ENCODE measurements at places on chromosomes 11 and 22.

- DNase-seq, result peak; percentile 49
These were observed 38.0 kb upstream of the TBCEL start for GRCh38 chr11:120985718-120986569.

GRCh38 chr11:116310698-116311097 is 462.1 kb downstream of the BUD13 start:
- no peak for DNase-seq

- DNase-seq, result no peak
These were observed 868.2 kb downstream of the BRD1 start for GRCh38 chr22:48959496-48959895.

- DNase-seq, result no peak
These were observed 8.2 kb upstream of the HSPA8 start for GRCh38 chr11:123069908-123070821.

DNA sequence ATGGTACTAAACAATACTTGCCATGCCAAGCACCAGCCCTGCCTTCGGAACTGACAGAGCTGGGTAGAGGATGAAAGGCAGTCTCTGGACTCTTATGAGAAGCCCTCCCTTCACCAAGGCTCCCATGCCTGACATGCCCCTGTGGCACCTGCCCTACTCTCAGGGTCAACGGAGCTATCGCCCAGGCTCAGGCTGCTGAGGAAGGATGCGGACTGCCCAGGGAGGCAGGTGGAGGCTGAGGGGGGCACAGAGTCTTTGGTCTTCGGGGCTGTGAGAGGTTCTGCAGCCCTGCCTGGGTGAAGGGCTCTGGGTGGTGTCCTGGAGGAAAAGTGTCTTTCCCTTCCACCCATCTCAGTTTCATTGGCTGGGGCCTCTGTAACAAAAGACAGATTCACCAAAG is 290.8 kb upstream of the B3GAT1 start:
- DNase-seq, result no peak

GRCh38 chr11:118917481-118918127 is 8.1 kb downstream of the BCL9L start:
- DNase-seq, result peak; percentile 54

DNA sequence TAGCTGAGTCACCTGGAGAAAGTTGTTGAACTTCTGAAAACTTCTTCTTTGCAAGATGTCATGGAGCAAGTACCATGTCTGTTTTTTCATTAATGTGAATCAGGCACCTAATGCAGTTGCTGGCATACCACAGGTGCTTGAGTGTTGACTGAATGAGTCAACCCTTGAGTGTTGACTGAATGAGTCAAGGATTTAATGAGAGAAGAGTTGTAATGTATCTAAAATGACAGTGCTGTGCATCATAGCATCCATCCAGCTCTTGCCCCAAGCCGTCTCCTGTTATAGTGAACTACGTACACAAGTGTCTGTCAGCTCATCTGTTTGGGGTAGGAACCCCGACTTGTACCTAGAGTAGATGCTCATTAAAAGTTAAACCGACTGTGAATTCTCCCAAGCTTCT is 93.1 kb downstream of the CWC15 start:
- no peak for DNase-seq

GRCh38 chr11:75014129-75014528 is 25.4 kb downstream of the NEU3 start:
- DNase-seq, result no peak

DNA sequence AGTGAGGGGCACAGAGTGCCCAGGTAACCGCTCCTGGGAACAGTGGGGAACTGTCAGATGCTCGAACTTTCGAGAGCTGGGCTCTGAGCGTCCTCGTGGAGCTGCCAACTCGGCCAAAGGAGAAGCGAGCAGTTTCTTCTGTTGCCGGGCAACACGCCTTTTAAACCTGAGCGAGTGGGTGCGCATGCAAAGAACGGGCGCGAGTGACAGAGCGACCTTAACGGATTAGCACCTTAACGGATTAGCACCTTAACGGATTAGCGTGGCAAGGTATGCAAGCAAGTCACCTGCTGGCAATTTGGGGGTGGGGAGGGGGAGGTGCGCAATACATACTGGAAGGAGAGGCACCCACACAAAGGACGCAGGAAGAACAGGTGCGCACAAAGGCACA is 61.8 kb upstream of the PRODH start:
- no peak for DNase-seq

DNA sequence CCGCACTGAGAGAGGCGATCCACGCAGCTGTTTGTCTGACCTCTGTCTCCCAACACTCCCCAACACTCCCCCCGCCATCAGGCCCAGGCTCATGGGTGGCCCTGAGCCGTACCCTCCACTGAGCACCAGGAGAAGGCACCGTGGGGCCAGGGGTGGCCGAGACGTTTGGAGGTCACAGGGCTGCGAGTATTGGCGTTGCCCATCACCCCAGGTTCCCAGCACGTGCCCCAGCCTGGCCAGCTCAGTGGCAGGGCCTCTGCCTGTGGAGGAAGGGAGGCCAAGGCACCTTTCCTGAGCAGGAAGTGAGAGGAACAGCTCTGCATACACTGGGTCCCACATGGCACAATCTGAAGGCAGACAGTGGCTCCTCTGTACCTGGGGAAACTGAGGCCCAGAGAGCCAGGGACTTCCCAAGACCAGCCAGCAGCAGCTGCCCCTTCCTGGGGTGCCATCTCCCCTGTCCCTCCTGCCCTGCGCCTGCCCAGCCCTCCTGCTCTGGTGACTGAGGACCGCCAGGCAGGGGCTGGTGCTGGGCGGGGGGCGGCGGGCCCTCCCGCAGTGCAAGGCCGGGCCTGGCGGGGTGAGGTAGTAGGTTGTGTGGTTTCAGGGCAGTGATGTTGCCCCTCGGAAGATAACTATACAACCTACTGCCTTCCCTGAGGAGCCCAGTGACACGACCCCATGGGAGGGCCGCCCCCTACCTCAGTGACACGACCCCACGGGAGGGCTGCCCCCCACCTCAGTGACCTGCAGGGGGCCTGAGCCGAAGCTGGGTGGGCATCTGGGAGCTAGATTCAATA is 37.0 kb upstream of the PPARA start:
- no peak for DNase-seq

DNA sequence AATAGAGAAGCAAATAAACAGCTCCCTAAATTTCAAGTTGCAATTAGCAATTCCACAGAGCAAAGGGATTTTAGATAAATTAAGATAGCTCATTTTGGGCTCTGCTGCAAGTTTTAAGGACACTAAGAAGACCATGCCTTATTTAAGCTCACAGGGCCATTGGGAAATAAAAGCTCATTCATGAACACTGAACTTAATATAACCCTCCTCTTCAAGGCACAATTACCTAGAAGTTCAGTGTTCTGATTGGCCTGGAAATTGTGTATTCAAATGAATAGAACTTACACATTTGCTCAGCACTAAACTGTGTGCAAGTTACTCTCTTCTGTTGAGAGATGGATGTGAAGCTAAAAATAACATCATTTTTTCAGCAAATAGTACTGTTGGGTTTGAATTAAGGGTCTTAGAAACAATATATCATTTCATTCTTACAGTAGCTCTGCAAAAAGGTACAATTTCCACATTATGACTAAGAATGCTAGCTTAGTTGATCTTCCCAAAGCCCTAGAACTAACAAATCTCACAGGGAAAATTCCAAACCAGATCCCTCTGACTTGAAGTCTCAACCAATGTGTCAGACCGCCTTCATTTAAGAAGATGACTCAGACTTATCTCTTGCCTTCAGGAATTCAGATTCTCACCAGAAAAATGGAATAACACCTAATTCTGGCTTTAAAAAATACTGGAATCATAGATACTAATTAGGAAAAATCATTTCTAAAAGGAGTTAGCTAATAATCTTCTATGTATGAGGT is 87.4 kb upstream of the LRRC55 start:
- DNase-seq, result no peak

DNA sequence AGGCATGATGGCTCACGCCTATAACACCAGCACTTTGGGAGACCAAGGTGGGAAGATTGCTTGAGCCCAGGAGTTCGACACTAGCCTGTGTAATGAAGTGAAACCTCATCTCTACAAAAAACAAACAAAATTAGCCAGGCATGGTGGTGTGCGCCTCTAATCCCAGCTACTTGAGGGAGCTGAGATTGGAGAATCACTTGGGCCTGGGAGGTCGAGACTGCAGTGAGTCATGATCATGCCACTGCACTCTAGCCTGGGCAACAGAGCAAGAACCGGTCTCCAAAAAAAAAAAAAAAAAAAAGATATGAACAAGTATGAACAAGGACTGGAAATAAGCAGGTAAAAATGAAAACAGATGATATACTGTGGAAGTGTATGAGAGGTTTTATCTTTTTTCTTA is 54.1 kb upstream of the SOX6 start:
- no peak for DNase-seq

GRCh38 chr11:22203281-22203680 is 10.4 kb downstream of the ANO5 start:
- no peak for DNase-seq

GRCh38 chr11:48307760-48308386 is 1.9 kb downstream of the OR4S1 start:
- peak; percentile 18 for DNase-seq

DNA sequence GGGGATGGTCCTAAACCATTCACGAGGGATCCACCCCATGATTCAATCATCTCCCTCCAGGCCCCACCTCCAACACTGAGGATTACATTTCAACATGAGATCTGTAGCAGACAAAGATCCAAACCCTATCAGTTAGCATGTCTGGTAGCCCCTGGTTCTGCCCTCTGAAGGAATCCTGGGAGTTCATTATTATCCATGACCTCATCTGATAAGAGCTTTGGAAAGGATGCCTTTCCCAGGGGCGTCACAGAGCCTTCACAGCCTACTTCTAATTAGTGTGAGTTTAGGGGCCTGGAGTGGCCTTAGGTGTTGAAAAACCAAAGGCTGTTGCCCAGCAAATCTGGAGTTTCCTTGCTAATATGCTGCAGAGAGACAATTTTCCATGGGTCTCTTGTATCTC is 8.6 kb upstream of the EIF3M start:
- no peak for DNase-seq

GRCh38 chr22:45376703-45377102 is 36.7 kb downstream of the SMC1B start:
- no peak for DNase-seq

- DNase-seq, result no peak
These were observed 252.9 kb downstream of the ETS1 start for GRCh38 chr11:128334311-128335044.

- DNase-seq, result no peak
These were observed 626.3 kb upstream of the ANO5 start for GRCh38 chr11:21566521-21567117.

GRCh38 chr11:18461909-18462308 is 6.3 kb downstream of the LDHAL6A start:
- DNase-seq, result no peak
